ENCODE measurements at places on chromosomes 11 and 22. TPM values are rescaled to one million over a fixed set of nuclear protein-coding genes. Genes with fewer than 3 reads are reported as not detected.
A peak's percentile ranks its signal among the peaks of the same experiment; 100 is the strongest.

The IGSF22 gene
- total RNA-seq: 1.1 TPM

GRCh38 chr22:29245626-29246385 lies 22.0 kb downstream of the RHBDD3 start:
- DNase-seq: peak; percentile 65

DNA sequence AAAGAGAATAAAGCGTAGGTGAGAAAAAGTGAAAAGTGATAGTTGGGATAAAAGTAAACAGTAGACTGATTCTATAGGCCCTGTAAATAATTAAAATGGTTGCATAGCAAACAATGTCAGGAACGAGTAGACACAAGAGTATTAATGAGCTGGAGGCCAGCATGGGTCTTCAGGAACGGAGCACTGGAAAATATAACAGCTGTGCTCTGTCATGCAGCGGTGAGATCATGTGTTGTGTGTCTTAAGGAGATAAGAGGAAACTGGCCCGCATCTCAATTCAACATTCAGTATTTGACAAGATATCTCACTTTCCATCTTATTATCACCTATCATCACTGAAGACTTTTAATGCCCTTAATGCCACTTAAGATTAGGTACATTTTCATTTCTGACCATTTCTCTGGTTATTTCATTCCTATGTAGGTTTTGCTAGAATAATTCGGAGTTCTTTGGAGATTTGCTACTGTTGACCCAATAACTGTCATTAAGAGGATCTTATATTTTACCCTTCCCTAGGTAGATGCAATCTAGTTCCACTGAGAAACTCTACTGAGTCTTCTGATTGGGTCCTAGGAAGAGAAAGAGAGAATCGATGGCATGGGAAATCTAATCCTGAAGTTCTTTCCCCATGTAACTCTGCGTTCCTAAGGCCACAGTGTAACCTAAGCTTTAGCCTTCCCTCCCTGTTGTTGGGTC lies 35.5 kb upstream of the VWA5A start:
- no peak for DNase-seq

- DNase-seq: no peak
Measured at GRCh38 chr11:41786087-41786486, 326.6 kb upstream of the LRRC4C start.

DNA sequence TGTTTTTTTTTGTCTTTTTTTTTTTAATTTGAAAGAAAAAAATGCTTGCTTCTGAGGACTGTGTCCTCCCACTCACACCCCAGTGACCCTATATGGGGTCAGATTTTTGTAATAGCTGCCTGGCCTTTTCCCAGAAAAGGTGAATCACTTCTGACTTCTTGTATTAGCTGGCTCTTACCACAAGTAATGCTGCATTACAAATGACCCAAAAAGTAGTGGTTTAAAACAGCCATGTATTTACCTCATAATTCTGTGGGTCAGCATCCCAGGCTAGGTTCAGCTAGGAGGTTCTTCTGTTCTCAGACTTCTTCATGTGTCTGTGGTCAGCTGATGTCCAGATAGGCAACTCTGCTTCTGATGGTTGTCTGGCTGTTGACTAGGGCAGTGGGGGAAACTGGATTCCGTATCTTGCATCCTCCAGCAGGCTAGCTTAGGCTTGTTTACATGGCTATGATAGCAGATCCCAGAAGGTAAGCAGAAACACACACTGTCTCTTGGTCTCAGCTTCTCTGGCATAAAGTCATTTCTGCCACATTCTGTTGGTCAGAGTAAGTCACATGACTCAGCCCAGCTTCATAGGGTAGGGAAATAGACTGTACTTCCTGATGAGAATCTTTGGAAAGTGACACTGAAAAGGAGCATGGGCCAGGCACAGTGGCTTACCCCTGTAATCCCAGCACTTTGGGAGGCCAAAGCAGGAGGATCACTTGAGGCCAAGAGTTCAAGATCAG lies 19.5 kb downstream of the LHFPL7 start:
- no peak for DNase-seq

The MS4A8 gene
- total RNA-seq: not detected

DNA sequence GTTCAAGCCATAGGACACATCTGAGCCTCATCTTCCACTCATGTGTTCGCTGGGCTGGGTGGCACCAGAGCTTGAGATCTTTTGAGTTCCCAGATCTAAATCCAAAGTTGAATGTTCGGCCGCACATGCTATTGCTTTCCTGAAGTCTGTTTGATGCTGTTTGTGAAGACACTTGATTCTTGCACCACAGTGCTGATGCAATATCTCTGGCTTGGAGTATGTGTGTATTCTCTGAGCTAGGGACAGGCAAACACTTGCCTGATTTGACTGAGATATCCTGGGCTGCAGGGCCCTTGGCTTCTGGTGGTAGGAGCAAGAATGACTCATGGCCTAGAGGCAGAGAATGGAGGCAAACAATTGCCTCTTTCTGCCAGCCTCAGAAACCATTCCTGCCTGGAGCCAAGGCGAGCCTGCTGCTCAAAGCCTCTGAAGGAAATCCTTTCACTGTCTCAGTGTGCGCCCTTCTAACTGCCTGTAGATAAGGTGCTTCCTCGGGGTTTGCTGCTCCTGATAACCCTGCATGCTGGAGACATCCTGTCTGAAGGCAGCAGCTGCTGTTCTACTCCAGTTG lies 73.0 kb downstream of the CYB5R2 start:
- DNase-seq: no peak

DNA sequence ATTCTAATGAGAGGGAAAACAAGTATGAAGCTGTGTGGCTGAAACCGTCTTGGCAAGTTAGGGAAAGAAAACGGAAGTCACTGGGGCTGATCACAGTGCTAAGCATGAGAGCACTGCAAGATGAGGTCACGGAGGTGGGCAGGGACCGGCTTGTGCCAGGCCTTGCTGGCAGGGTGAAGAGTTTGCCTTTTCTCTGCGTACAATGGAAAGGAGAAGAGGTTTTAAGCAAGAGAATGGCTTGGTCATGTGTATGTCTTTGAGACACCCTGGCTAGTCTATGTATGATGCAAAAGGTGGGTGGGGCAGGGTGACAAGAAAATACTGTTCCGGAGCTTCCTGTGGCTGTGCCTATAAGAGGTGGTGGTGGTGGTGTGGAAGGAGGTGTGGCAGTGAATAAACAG lies 567.9 kb downstream of the NTM start:
- DNase-seq: no peak

GRCh38 chr11:123069908-123070821 lies 8.2 kb upstream of the HSPA8 start:
- no peak for DNase-seq

- no peak for DNase-seq
Measured at GRCh38 chr11:47981667-47982404, 1.5 kb downstream of the PTPRJ start.

DNA sequence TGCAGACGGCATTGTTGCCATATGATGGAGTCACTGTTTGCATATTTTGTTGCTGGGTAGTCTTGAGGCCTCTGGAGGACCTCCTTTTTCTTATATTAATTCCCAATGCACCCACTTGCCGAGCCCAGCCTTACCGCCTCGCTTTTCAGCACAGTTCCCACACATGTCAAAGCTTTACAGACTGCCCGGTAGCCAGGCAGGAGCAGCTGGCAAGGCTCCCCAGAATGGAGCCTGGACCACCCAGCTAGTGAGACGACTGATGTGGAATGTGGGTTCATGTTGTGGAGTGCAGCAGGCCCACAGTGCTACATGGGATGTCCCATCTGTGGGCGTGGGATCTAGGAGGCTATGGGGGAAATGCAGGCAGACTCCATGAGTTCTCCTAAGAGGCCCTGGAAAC lies 99.4 kb upstream of the MTMR2 start:
- no peak for DNase-seq

The MMP20 gene
- total RNA-seq: not detected

DNA sequence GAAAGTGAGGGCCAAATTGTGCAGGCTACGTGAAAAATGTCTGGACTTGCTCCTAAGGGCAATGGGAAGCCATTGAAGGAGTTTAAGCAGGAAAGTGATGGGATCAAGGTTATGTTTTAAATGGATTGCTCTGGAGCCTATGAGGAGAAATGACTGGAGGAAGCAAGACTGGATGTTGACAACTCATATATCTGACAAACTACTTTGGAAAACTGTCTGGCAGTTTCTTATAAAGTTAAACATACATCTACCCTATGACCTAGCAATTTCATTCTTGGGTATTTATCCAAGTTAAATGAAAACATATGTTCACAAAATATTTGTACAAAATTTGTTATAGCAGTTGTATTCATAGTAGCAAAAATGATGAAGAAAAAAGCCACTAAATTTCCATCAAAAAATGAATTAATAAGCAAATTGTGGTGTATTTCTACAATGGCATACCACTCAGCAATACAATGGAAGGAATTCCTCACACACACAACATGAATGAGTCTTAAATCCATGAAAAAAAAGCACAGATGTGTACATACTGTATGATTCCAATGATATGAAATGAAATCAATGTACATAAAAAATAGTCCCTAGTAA lies 24.1 kb downstream of the FZD4 start:
- no peak for DNase-seq

The HBE1 gene
- total RNA-seq: not detected

GRCh38 chr11:76666830-76667229 lies 3.7 kb downstream of the LRRC32 start:
- no peak for DNase-seq

DNA sequence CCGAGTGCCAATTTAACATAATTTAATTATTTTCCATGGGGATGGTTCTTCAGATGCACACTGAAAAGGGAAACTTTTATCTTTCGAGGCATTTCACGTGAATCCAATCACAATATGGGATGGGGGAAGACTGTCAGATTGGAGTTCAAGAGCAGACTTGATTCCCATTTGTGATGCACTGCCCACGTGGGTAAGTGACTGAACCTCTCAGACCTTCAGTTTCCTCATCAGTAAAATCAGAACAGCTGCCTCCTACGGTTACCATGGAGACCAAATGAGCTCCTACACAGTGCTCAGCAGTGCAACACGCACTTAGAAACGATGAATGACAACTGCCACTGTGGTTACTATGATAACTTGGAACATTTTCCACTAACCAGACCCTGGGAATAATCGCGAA lies 21.7 kb downstream of the KIAA0930 start:
- peak; percentile 25 for DNase-seq

GRCh38 chr11:76644591-76644990 lies 26.0 kb downstream of the LRRC32 start:
- no peak for DNase-seq

DNA sequence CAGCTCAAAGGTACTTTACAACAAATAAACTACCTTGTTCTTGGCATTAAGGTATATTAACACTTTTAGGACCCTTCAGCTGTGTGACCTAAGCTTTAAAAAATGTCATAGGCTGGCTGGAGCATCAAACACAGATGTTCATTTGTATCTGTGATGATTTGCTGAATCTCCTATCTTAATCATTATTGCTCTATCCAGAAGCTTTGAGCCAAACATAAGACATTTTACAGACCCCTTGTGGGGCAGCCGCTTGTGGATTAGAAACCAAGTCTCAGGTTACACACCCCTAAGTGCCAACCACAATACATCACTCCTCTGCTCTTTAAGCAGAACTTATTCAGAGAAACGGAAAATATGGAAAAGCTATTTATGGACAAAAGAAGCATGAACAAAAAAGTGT lies 394.2 kb upstream of the CCDC90B start:
- DNase-seq: no peak

The CCDC179 gene
- total RNA-seq: not detected

GRCh38 chr22:37383341-37383740 lies 43.9 kb downstream of the ELFN2 start:
- DNase-seq: no peak

The OR10A2 gene
- not detected for total RNA-seq

DNA sequence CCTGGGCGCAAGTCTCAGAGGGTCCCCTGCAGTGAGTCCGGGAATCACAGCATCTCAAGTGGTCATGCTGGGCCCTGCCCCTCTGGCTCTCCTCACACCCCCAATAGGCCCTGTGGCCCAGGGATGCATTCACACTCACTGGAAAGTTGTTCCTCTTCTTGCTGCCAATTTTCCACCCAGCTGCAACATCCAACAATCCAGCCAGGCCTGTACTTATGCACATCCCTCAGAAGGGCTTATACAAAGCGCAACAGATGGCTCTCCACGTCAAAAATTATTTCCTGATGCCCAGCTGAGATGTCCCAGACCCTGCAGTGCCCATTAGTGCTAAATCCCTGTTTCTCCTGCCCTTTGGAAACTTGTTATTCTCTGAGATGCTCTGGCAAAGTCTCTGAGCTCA lies 407.8 kb upstream of the NARS2 start:
- no peak for DNase-seq

- DNase-seq: no peak
Measured at GRCh38 chr22:19760058-19760950, at the start of gene TBX1. TSS of gene TBX1 (plus strand) at chr22:19760778. CDS start at chr22:19760844, 66 bp downstream.

GRCh38 chr22:27734066-27734465 lies 67.5 kb downstream of the MN1 start:
- no peak for DNase-seq

DNA sequence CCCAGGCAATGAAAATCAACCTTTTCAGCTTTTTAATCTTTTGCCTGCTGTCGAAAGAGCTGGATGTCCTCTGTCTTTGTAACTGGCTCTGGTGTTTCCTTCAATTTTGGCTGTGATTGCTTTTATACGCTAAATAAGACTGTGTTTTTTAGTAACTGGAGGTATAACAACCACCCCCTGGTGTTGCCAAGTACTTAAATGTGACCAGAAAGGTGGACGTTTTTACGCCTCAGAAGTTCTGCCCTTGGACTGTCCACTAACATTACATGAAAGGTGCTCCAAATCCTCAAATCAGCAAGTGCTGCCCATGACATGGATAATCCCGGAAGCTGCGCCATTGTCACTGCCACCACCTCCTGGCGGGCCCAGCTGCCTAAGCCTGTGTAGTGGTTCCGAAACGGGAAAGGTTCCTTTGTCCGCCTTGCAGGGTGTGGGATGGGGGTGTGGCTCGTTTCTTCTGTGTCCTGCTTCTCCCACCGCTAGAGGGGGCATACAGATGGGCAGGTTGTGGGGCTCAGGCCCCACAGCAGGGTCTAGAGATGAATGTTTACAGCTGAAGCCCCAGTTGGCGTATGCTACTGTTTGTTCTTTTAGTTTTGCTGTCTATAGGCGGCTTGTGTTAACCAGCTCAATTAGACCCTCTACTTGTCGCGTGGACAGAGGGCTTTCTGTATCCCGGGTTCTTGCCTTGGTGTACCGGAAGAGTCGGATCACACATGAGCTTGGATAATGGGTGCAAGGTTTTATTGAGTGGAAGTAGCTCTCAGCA lies 82.2 kb upstream of the SEPTIN5 start:
- DNase-seq: peak; percentile 14

- no peak for DNase-seq
Measured at GRCh38 chr11:20061776-20062175, 98.5 kb downstream of the DBX1 start.

The OR2AT4 gene
- total RNA-seq: not detected

Data from activated naive CD8-positive, alpha-beta T cell treated with anti-CD3 and anti-CD28 coated beads for 36 hours (primary cell).